CD8-positive, alpha-beta memory T cell (primary cell): ENCODE measurements at places on chromosomes 11 and 22. TPM values are rescaled to one million over a fixed set of nuclear protein-coding genes. Genes with fewer than 3 reads are reported as not detected.

Gene OR52H1
- not detected for total RNA-seq

Gene RHOD
- total RNA-seq = 1.7 TPM

- DNase-seq = no peak
These were observed 4.5 kb downstream of the PRDM11 start for GRCh38 chr11:45150943-45151342.

DNA sequence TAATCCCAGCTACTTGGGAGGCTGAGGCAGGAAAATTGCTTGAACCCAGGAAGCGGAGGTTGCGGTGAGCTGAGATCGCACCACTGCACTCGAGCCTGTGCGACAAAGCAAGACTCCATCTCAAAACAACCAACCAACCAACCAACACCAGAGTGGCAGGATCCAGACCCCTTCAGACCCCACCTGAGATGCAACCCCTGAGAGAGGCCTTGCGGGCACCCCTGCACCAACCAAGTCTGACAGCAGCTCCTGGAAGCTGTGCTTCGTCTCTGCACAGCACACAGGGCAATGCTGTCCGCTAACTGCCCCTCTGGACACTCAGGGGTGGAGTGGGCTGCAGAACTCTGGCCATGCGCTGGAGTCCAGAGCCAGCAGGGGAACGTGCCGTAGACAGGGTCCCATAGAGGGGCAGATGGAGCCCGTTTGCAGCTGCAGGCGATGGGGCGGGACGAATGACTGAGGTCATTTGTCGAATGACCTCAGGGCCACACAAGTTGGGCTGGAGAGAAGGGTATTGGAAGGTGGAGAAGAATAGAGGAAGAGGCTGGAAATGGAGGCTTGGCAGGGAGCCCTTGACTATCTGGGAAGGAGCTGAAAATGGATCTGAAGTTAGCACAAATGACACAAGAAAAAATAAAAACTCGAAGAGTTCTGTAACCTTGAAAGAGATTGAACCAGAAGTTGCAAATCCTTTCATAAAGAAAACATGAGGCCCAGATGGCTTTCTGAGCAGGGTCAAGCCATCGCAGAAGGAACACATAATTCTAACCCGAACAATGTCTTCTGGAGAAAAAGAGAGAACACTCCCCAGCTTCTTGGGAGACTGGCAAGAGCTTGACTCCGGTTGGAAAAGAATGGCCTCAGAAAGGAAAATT lies 199.7 kb downstream of the CTTN start:
- DNase-seq = no peak

- no peak for DNase-seq
These were observed 30.7 kb downstream of the PPP2R1B start for GRCh38 chr11:111735262-111736116.

Gene PRODH
- 0.46 TPM for total RNA-seq

- no peak for DNase-seq
These were observed at the start of gene CLMP for GRCh38 chr11:123195188-123196059. CLMP (minus strand) TSS chr11:123195248; CDS start chr11:123194940, 308 bp downstream.

Gene MMP12
- total RNA-seq = not detected
